A549 treated with AZD2906 at 1 μM for 4 hours (cell line): ENCODE measurements at places on chromosomes 16 and 17. TPM values are rescaled to one million over a fixed set of nuclear protein-coding genes. Genes with fewer than 3 reads are reported as not detected.

GPR179 gene
- 0.02 to 0.06 TPM (median 0.03 TPM) in 5 replicates for total RNA-seq

VTN gene
- 16.3 to 24.7 TPM (median 20.7 TPM) in 5 replicates for total RNA-seq

HIC1 gene
- total RNA-seq: 0.64 to 1.8 TPM (median 1.5 TPM) in 5 replicates

BAIAP3 gene
- total RNA-seq: 0.69 to 1.4 TPM (median 0.95 TPM) in 5 replicates

CCDC144A gene
- 0.79 to 1.6 TPM (median 1.2 TPM) in 5 replicates for total RNA-seq

SLC26A11 gene
- 13.0 to 16.5 TPM (median 14.6 TPM) in 5 replicates for total RNA-seq

KRT40 gene
- total RNA-seq: not detected in 5 replicates

DPEP2NB gene
- not detected in 5 replicates for total RNA-seq

ACSM5 gene
- not detected in 5 replicates for total RNA-seq

PABPN1L gene
- total RNA-seq: 0.08 to 0.11 TPM in 2 of 5 replicates, not detected in the others

CDYL2 gene
- 0.34 to 0.61 TPM (median 0.41 TPM) in 5 replicates for total RNA-seq

ITGA3 gene
- total RNA-seq: 354 to 383 TPM (median 368 TPM) in 5 replicates

TMED6 gene
- 0.07 TPM in 1 of 5 replicates, not detected in the others for total RNA-seq

SPATA22 gene
- total RNA-seq: not detected in 5 replicates

SDR42E2 gene
- not detected in 5 replicates for total RNA-seq

ERAL1 gene
- 77.4 to 89.4 TPM (median 84.1 TPM) in 5 replicates for total RNA-seq

ARHGAP44 gene
- total RNA-seq: 2.2 to 2.7 TPM (median 2.3 TPM) in 5 replicates

HSPB9 gene
- not detected in 5 replicates for total RNA-seq

JUP gene
- total RNA-seq: 92.8 to 122 TPM (median 113 TPM) in 5 replicates

HBZ gene
- total RNA-seq: 0.10 TPM in 1 of 5 replicates, not detected in the others
